ENCODE measurements at places on chromosomes 1 and 21.

DNA sequence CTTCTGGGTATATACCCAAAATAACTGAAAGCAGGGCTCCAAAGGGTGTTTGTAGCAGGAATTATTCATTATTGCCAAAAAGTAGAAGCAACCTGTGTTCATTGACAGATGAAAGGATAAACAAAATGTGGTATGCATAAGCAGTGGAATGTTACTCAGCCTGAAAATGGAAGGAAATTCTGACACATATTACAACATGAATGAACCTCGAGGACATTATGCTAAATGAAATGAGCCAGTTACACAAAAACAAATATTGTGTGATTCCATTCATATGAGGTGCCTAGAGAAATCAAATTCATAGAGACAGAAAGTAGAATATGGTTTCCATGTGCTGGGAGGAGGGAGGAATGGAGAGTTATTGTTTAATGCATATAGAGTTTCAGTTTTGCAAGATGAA is 86.3 kb upstream of the ARTN start:
- DNase-seq, result no peak

DNA sequence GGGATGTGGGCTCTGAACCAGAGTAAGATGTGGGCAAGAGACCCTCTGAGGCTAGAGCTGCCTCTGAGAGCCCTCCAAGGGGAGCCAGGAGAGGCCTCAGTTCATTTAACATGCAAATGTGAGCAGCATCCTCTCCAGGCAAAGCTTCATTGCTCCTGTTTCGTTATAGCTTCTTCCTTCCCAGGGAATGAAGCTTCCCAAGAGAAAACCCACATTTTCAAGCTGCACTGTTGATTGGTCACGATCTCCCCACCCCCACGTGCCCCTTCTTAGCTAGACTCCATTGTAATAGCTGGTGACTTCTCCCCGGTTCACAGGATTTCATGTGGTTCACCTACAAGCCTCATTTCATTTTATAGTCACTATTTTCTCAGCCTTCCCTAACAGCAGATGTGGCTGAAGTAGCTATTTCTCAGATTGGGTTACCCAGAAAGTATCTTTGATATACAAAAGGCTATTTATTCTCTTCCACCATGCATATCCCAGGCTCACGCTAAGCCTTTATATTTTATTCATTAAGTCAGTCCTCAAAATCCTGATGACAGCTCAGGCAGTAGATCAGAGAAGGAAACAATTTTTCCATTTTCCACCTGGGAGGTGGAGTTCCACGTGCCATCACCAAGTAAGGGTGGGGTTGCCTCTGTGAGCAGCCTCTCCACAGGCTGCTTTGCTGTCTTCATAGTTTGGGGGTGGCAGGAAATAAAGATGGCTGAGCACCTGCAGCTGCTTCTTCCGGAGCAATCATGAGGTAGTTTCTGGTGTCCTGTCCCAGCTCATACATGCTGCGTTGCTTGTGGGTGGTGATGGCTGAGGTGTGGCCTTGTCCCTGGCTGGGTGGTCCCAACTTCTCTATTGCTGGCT is 178.3 kb upstream of the RAB4A start:
- DNase-seq, result no peak

GRCh38 chr1:19532519-19532918 is 47.2 kb upstream of the CAPZB start:
- DNase-seq, result no peak

- DNase-seq, result peak; percentile 89
Observed at GRCh38 chr1:30743584-30744059, 14.0 kb downstream of the LAPTM5 start.

GRCh38 chr1:151501474-151501873 is 9.7 kb upstream of the CGN start:
- no peak for DNase-seq

DNA sequence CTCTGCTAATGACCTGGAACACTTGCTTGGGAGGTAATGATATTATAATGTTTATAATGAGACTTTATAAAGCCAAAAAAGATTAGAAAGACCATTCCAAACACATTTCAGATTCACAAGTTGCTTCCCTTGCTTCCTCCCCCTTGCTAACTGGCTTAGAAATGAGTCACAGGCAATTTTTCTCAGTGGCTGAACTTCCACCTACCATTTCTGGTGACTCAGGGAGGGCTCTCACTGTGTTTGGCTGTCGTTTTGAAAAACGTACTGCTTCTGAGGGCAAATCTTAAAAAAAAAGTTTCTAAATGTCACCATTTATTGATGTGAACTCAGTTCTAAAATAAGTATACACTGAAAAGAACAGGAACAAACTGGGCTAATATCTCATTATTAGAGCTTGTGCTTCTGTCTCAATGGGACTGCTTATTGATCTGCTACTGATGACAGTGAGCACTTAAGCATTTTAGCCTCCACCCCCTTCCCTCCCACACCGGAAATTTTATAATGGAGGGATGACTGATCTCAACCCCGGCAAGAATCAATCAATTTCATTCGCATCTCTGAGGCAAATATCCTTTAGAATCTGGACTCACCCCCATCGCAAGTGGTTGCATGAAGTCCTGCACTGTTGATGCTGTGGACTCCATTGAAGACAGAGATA is 278.3 kb downstream of the KCTD3 start:
- no peak for DNase-seq

DNA sequence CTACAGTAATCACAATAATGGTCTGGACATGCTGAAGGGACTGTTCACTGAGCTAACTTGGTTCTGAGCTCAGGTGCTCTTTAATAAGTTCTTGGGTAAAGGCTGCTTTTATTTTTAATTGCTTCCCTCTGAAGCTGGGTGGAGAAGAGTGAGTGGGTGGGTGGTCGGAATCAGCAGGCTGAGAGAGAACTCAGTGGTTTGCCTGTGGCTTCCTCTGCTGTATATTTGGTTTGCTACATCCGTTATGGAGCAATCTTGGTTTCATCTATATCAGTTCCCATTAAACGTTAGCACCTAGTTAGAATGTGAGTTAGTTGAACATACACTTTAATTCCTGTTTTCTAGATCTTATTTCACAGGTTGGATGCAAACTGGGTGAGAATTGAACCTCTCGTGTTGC is 23.3 kb downstream of the CNIH4 start:
- no peak for DNase-seq

DNA sequence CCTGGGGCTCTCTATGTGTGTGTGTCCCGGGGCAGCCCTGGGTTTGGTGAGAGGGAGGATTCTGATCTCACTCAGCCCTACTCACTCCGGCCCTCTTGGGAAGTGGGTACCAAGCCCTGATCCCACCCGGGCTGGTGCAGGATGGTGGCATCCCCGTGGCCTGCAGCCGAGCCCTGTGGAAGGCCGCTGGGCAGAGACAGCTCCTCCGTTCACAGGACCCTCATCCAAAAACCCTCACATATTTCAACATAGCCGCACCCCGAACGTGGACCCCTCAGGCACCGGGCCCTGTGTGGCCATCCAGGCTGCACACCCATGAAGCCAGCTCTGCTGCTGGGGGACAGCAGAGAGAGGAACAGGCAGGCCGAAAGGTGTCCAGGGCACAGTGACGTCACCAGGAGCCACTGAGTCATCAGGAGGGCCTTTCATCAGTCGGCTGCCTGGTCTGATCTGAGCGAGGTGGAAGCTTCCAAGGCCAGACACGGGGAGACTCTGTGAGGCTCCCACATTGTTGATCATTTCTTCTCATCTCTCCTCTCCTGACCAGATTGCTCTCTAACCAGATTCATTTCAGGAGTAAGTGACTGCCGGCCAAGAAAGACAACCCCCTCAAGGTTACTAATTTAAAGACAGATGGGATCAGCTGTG is 16.2 kb upstream of the GPR157 start:
- DNase-seq, result no peak

DNA sequence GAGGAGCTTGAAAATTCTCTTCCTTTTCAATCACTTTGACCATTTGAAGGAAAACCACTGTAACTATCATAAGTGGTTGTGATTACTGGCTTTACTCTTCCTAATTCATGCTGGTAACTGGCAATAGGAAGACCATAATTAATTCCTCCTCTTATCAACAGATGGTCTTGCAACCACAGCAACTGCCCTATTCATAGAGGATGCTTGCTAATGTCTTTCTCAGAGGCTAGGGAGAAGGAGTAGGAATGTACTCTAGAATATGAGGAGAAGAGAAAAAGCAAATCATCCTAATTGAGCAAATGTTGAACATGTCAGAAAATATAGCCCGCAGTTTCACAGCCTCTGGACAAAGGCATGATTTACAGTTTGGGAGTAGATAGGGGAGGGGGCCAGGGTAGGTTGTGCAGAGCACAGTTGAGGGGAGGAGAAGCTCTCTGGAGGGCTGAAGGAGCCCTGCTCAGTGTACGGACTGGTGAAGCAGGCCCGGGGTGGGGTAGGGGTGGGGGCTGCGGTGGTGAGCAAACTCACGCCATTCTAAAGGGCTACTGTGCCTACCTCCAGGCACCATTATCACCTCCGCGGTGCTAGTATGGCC is 192.9 kb downstream of the PCP4 start:
- peak; percentile 32 for DNase-seq

GRCh38 chr1:248823517-248824001 is 2.2 kb downstream of the SH3BP5L start:
- no peak for DNase-seq

- no peak for DNase-seq
Observed at GRCh38 chr1:183735069-183735860, 69.7 kb upstream of the RGL1 start.

DNA sequence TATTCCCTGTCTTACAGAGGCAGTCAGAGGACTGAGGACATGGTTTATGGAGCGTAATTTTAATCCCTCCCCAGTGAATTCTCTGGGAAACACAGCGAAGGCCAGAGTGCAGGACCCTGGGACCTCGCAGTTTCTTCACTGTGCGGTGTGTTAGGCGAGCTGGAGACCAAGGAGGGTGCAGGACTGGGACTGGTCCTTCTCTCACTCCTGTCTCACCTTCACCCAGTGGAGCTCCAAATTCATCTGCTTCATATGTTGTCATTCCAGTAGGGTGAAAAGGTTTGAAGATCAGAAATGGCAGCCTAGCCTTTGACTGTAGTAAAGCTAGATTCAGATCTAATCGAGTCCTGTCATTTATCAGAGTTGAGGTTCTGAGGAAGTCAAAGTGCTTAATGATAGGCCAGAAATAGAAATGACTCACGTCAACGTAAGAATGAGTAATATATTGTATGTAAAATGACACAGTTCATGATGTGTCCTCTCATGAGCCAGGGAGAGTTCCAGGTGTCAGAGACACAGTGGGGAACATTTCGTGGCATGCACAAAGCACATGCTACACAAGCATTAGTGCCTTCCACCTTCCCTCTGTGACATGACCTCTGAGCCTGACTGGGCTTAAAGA is 647.5 kb downstream of the SMYD3 start:
- no peak for DNase-seq
